ENCODE measurements at places on chromosomes 4 and X.

- DNase-seq, result no peak
These were observed 42.1 kb upstream of the MAGEA4 start for GRCh38 chrX:151870602-151871001.

GRCh38 chrX:20437683-20438082 is 171.0 kb upstream of the RPS6KA3 start:
- DNase-seq, result no peak

GRCh38 chrX:54090880-54091279 is 46.6 kb upstream of the PHF8 start:
- DNase-seq, result no peak

- no peak for DNase-seq
These were observed 84.6 kb downstream of the FBXO8 start for GRCh38 chr4:174198828-174199227.

GRCh38 chr4:48780865-48781214 is 761 bp upstream of the FRYL start:
- peak; percentile 56 for DNase-seq

DNA sequence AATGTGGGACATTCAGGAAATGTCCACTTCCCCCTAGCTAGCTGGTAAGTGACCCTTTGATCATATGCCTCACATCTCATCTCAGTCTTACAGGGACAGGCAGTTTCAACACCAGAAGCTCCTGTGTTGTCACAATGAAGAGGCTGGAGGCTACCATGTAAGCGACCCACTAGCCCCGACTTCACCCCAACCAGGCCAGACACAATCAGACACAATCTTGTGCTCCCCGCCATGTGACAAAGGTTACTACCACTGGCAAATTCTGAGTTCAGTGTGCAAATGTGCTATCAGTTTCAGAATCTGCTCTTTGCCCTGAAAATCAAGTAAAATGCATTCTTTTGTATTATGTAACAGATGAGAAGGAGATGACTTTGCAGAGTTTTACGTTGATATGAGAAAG is 56.9 kb upstream of the STS start:
- no peak for DNase-seq

DNA sequence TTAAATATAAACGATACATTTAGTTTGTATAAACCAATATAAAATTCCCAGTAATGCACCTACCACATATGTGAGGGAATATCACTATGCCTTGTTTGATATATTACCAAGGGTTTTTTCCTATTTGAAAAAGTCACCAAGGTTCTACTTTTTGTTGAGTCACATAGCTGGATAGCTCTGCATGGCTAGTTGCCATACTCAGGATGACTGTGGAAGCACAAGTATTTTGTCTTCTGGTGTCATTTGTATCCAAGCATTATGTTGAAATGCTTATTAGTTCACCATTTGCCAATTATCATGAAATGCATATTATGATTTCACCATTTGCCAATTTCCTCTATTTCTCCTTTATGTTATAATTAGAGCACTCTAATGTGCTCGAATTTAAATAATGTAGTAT is 162.7 kb upstream of the TTC29 start:
- no peak for DNase-seq

DNA sequence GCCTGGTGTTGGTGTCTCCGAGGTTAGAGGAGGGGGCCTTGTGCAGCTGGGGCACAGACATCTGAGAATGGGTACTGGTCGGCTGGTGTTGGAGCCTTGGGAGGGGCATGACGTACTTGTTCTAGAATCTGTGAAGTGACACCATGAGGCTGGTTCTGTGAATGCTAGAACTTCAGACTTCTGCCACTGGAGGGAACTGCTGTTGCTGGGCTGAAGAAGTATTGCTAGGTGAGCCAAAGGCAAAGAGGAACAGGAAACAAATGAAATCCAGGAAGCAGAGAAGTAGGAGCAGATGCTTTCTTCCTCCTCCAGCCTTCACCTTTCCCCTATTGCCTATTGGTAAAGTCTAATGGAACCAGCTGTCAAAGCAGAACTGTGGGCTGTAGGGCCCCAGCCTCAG is 120.9 kb upstream of the DDIT4L start:
- no peak for DNase-seq

- no peak for DNase-seq
These were observed 132.1 kb upstream of the SLC4A4 start for GRCh38 chr4:71206763-71207162.

DNA sequence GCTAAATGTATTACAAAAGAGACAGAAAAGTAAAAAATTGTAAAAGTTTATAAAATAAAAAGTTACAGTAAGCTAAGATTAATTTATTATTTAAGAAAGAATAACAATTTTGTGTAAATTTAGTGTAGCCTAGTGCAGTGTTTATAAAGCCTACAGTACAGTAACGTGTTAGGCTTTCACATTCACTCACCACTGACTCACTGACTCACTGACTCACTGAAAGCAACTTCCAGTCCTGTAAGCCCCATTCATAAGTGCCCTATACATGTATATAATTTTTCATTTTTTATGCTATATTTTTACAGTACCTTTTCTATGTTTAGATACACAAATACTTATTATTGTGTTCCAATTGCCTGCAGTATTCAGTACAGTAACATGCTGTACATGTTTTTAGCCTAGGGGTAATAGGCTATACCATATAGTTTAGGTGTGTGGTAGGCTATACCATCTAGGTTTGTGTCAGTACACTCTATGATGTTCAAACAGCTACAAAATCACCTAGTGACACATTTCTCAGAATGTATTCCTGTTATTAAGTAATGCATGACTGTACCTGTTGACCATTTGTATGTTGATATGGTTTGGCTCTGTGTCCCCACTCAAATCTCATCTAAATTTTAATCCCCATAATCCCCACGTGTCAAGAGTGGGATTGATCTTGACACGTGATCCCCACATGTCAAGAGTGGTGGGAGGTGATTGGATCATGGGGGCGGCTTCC is 57.9 kb downstream of the CFAP299 start:
- no peak for DNase-seq

DNA sequence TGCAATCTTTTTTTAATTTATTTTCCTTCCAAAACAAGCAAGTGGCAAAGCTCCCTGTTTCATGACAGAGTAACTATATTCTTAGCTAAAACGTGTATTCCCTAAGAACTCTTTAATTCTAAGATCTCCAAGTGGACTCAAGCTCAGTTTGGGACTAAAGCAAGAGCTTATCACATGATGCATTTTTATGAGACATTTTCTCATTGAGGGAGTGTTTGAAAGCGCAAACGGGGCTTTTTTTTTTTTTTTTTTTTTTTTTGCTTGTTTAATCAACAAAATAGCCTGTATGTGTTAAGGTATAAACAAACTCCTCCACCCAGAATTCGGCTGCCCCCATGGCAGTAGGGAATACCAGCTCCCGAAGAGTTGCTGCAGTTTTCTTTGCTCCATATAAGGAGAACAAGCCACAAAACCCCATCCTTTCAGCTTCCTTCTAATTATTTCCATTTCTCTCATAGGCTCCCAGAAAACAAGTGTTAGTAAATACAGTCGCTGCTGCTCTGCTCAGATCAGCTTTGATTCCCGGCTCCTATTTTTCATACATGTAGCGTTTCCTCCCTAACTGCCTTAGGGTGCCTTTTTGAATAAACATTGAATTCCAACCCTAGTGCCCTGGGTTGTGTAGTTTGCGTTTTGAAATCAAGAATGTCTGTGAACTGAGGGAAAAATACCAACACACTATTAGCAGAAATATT is 669 bp upstream of the PPARGC1A start:
- DNase-seq, result no peak

- DNase-seq, result no peak
These were observed 79.2 kb downstream of the PAPSS1 start for GRCh38 chr4:107640878-107641277.

GRCh38 chrX:121221322-121221977 is 174.0 kb downstream of the GLUD2 start:
- DNase-seq, result no peak

DNA sequence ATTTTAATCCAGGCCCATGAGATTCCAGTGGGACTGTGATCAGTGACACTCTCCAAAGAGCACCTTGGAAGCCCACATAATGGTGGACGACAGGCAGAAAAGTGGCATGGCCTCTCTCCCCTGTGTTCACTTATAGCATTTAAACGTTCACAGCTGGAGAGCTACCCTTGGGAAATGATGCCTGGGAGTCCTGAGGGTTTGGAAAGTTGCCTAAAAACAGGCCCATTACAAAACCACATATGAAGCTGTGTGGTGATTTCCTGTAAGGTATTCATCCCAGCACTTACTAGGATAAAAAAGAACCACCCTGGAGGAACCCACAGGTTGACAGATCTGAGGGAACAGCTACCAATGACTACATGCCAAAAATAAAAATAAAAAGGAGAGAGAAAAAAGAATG is 193.2 kb downstream of the RASL11B start:
- DNase-seq, result no peak

DNA sequence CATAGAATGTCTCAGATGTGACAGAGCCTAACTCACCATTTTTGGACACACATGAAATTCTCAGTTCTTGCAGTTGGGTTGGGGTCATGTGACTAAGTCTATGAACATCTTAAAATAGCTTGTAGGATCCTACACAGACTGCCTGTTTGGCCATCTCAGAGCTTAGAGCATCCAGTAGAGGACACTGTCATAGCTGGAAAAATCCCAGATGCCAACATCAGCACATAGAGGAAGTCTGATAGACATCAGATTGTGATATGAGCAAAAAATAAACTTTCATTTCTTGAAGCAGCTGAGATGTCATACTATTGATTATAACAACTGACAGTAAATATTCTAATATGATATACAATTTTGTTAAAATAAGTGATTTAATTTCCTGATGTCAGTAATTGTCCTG is 207.1 kb downstream of the TRAM1L1 start:
- DNase-seq, result no peak

- DNase-seq, result no peak
These were observed 81.1 kb downstream of the SUPT20HL2 start for GRCh38 chrX:24232796-24233195.

DNA sequence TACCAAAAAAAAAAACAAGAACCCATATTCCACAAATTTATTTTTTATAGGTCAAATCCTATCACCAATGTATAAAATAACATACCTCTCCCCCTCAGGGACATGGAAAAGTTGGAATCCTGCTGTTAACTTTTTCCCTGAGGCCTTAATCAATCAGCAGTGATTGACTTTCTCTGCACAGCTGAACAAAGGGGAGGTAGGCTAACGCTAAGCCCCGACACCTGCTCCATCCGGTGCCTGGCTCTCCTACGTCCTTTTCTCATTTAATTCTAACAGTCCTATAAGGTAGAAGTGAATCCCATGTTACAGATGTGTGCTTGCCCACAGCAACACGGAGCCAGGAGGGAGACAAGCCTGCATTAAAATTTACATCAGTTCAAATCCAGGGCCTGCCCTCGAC is 2.8 kb downstream of the CENPU start:
- no peak for DNase-seq

DNA sequence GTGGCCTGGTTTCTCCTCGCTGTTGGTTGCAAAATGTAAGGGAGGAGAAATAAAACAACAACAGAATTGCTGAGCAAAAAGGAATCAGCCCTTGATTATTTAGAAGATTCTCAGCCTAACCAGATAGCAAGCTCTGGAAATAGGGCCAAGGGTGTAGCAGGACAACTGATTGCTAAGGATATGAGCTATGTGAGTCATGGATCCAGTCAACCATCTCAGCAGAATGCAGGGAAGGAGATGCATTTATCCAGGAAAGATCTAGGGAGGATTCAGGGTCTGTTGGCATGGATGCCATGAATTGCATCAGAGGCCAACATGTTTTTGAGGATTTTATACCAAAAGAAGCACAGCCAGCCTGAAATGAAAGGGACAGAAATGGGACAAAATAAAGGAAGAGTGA is 2.2 kb upstream of the XAGE3 start:
- no peak for DNase-seq

DNA sequence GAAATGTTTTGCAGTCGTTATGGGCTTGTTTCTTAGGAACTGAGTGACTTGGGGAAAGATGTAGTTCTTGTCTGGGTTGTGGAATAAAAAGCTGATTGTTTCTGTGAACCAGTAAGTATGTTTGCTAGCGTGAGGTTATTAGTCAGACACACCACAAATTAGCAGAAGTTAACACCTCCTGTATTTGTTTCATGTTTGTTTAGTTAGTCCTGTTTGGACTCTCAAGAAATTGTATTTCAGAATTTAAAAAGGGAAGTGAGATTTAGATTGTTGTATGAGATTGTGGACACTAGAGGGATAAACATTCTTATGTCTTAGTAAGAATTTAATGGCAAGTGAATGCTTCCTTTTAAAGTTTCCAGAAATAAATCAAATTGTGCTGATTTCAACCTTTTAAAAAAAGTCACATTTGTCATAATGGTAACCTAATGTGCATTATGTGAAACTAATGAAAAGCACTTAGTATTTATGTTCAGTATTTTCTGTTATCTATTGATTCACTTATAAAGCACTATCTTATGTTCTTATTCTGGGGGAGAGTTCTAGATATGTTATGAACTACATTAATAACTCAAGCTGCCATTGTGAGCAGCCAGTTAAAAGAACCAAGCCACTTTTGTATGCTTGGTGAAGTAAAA is 25.6 kb downstream of the ATP10D start:
- no peak for DNase-seq

- no peak for DNase-seq
These were observed 283.6 kb downstream of the CFAP299 start for GRCh38 chr4:80619070-80619674.

DNA sequence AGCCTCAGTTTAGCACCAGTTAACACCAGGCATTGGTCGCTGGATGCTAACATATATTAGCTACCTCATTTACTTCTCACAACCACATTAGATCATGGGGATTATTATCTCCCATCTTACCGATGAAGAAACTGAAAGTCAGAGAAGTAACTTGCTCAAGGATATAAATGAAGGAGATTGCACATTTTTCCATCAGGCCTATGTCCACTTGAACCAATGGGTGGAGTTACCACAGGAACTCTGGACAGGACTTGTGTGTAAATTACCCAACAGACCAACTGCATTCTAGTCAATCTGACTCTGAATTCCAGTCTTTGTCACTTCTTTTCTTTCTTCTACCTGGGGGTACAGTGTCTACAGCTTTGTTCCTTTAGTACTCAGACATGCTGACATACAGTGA is 1.8 kb downstream of the LNX1 start:
- DNase-seq, result no peak

GRCh38 chr4:11415409-11416070 is 13.2 kb downstream of the HS3ST1 start:
- no peak for DNase-seq
